ENCODE measurements at places on chromosomes 7 and 10. TPM values are rescaled to one million over a fixed set of nuclear protein-coding genes. Genes with fewer than 3 reads are reported as not detected.

The HHEX gene
- total RNA-seq, result 73.2 TPM

The NOLC1 gene
- total RNA-seq, result 23.7 TPM

The ANXA8L1 gene
- total RNA-seq, result 1.2 TPM

The MMRN2 gene
- total RNA-seq, result 11.8 TPM

The EN2 gene
- not detected for total RNA-seq

The SNCG gene
- 1.1 TPM for total RNA-seq

The SLC25A28 gene
- 22.1 TPM for total RNA-seq

The PON2 gene
- 78.6 TPM for total RNA-seq

The ENO4 gene
- not detected for total RNA-seq

The THSD7A gene
- 1.6 TPM for total RNA-seq

The SHTN1 gene
- total RNA-seq, result 32.3 TPM

The AGBL3 gene
- 1.2 TPM for total RNA-seq

The ZP3 gene
- total RNA-seq, result 2.8 TPM

The OR2A1 gene
- not detected for total RNA-seq

The IGF2BP3 gene
- total RNA-seq, result 0.29 TPM

The GHRHR gene
- not detected for total RNA-seq

The CRHR2 gene
- total RNA-seq, result not detected

The SEMA4G gene
- 78.5 TPM for total RNA-seq

The CEP55 gene
- 0.20 TPM for total RNA-seq

The HOXA3 gene
- 0.26 TPM for total RNA-seq

The ODAD2 gene
- total RNA-seq, result not detected

The GPER1 gene
- 7.0 TPM for total RNA-seq

The C10orf105 gene
- not detected for total RNA-seq

The EVX1 gene
- not detected for total RNA-seq

The GNAI1 gene
- total RNA-seq, result 16.8 TPM

The CYP2W1 gene
- total RNA-seq, result not detected

The GBF1 gene
- total RNA-seq, result 22.6 TPM

The SPDYE11 gene
- total RNA-seq, result not detected

The GIMAP2 gene
- total RNA-seq, result 5.3 TPM

The ZNF365 gene
- total RNA-seq, result not detected

The PLXDC2 gene
- 4.1 TPM for total RNA-seq

The RBP3 gene
- not detected for total RNA-seq

The UTF1 gene
- total RNA-seq, result not detected

The FLNC gene
- 0.67 TPM for total RNA-seq

The TRIM50 gene
- 0.56 TPM for total RNA-seq

The SCIN gene
- not detected for total RNA-seq

The IDI2 gene
- not detected for total RNA-seq

The PITX3 gene
- not detected for total RNA-seq

The TRA2A gene
- total RNA-seq, result 23.3 TPM

The CCDC172 gene
- total RNA-seq, result not detected

The AMPH gene
- total RNA-seq, result 0.35 TPM

The CPA2 gene
- total RNA-seq, result not detected

The AQP1 gene
- 14.2 TPM for total RNA-seq

The AZGP1 gene
- total RNA-seq, result 1,091 TPM

The NIPSNAP2 gene
- 7.6 TPM for total RNA-seq

The CSTF2T gene
- total RNA-seq, result 8.4 TPM

The WDFY4 gene
- 1.9 TPM for total RNA-seq

The CYP2C19 gene
- 12.4 TPM for total RNA-seq

The AGAP5 gene
- 5.4 TPM for total RNA-seq

The CYP3A7 gene
- total RNA-seq, result 428 TPM

The GBX1 gene
- total RNA-seq, result not detected

The LRRD1 gene
- not detected for total RNA-seq

The GPR146 gene
- 23.3 TPM for total RNA-seq

The CHST15 gene
- 25.8 TPM for total RNA-seq

Data from right lobe of liver (tissue), 6 donors.